ENCODE measurements at places on chromosomes 5 and 9.

DNA sequence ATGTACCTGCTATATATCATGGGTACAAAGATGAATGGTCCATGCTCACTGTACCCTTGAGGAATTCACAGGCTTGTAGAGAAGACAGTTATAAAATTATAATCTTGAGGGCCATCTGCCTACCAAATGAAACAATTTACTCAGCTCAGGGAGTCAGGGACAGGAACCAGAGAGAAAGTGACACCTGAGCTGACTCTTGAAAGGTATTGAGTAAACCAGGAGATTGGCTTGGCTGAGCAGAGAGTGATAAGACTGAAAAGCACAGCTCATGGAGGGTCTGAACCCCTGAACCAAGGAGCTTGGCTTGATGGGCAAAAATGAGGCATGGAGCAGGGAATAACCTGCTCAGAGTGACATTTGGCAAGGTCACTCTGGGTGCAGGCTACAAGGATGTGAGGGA lies 147.3 kb downstream of the FAM114A2 start:
- no peak for DNase-seq

DNA sequence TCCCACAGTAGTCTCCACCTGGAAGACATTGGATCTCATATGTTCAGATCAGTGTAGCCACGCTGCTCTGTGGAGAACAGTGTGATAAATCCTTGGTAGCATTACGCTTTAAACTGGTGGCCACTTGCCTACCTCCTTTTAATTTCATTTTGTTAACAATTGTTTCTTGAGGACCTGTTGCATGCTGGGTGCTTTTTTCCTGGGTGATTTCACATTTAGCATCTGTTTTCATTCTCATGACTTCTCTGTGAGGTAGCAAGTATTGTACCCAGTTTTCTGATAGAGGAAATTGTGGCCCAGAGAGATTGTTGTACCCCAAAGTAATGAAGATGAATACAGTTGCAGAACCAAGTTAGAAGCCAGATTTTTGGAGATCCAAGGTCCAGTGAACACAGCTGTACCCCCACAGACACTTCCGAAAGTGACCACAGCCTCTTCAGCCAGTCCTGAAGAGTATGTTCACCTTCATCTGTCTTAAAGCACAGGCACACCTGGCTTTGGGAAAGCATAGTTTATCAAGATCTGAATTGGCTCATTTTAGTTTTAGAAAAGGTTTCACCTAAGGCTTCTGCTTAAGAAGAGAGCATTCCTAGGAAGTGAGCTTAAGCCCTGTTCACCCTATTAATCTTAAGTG lies 75.2 kb downstream of the F2RL2 start:
- DNase-seq: no peak

GRCh38 chr5:137710086-137710485 lies 25.8 kb downstream of the KLHL3 start:
- no peak for DNase-seq

GRCh38 chr5:73382401-73382740 lies 66.2 kb downstream of the FOXD1 start:
- DNase-seq: no peak

DNA sequence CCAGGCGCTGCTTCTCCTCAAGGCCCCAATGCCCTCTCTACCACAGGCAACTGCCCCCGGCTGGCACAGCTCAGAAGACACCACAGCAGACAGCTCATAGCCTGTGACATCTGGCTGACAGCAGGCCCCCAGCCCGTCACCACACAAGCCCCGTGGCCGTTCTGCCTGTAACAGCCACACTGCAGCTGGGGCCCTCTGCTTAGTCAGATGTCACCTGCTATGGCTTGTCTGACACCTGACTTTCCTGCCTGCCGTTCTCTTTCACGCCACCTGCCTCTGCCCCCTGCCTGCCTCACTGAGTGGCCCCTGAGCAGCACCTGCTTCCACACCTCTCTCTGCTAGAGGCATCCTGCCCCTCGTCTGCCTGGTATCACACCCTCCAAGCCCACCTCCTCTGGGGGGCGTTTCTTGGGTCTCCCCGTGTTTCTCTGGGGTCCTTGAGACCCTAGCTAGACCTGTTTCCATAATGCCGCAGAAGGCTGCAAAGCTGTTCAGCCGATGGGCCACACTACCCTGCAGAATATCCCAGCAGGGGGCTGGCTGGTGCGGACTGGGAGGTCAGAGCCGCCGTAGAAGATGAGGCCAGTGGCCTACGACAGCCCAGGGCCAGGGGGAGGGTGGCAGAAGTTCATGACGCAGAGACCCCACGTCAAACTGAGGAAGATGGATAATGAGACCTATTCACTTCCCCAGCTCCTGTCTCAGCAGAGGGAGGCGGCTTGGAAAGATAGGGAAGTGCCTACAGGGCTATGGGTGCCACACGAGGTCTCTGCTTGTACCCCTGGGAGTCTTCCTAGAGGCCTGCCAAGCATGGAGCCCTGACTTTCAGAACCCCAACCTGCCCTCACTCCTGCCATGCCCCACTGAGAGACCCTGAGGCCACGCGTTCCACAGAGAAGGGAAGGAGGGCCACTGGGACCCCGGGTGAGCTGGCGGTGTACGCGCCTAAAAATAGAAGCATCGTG lies 95.1 kb downstream of the ZNF354C start:
- no peak for DNase-seq

GRCh38 chr5:95274011-95274410 lies 10.9 kb downstream of the MCTP1 start:
- no peak for DNase-seq

GRCh38 chr5:79699763-79700400 lies 10.2 kb downstream of the CMYA5 start:
- DNase-seq: no peak

- DNase-seq: no peak
Observed at GRCh38 chr5:170341545-170341944, 44.0 kb upstream of the LCP2 start.

DNA sequence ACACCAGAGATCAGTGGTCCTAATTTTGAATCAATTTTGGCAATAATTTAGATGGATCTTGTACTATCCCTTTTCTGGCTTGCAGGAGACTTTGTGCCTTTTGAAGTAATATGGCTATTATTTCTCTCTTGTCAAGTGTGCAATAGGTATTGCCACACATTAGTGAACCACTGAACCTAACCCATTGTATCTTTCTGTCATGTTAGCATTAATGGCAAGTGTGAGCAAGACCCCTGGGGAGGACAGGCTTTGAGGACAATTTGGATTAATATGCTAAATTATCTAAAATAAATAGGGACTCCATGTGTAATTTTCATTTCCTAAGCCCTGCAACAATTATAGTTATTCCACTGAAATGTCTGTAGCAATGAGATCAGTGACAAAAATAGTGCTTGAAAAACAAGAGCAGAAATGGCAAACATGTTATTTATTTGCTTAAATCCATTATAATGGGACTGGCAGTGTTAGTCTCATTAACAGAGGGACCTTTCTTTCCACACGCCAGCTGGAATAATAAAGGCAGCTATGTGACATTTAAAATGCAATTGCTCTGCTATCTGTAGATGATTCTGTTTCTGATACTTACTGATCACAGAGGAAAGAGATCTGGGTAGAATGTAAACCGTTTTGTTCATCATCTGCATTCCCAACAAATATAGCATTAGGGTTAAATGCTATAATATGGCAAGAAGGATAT lies 753.3 kb upstream of the ZNF608 start:
- DNase-seq: no peak

GRCh38 chr5:40361378-40361777 lies 318.3 kb upstream of the PTGER4 start:
- no peak for DNase-seq

DNA sequence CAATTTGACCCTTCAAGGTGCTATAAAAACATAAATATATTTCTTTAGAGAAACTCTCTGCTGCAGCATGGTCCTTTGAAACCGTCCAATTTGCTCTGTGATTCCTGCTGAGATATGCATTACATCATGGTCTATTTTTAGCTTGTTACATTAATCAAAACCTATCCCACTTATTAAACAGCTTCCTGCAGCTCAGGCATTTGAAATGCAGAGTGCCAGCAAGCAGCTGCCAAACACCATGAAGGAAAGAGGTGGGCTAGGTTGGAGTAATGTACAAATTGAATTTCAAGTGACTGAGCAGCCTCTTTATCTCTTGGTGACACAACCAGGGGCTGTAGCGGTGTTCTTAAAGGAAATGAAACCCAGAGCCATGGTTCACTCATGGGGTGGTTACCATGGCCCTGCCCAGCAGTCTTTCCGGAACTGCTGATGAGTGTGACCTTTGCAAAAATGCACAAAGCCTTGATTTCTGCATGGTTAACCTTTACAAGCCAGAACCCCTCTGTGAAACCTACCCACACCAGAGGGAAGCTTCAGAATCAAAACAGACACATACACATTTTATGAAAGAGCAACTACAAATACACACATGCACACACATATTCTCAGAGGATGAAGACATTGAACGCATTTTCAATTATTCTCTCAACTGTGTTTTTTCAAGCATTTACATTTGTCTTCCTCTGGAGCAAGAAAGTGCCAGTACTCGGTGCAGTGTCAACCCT lies 155.8 kb upstream of the ZNF608 start:
- DNase-seq: no peak

- no peak for DNase-seq
Observed at GRCh38 chr9:113416149-113416721, 5.7 kb downstream of the C9orf43 start.

DNA sequence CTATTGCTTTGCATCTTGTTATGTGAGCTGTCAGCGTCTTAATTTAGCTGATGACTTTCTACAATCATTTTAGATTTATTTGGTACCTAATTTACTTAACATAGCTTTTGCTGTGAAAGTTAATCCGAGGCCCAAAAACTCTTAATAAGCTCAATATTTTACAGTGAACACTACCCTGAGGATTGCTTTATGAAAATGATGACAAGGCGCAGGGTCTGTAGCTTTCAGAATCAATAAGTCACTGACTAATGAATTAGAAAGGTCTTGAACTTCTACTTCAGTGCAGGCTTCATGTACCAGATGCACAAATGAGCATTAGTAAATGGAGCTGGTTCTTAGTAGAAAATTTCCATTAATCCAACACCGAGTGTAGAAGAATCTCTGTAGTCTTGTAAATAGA lies 81.4 kb upstream of the ZNF366 start:
- DNase-seq: no peak

DNA sequence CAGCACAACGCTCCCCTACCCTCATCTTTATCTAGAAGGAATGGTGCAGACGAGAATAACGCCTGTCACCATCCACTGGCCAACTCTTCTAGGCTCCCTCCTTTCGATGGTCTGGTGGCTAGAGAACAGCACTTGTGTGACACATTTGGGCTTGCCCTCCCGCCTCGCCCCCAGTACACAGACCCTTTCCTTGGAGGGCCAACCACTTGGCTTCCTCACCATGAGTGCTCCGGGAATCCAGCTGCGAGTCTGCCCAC lies 1.4 kb downstream of the GNAQ start:
- DNase-seq: no peak

DNA sequence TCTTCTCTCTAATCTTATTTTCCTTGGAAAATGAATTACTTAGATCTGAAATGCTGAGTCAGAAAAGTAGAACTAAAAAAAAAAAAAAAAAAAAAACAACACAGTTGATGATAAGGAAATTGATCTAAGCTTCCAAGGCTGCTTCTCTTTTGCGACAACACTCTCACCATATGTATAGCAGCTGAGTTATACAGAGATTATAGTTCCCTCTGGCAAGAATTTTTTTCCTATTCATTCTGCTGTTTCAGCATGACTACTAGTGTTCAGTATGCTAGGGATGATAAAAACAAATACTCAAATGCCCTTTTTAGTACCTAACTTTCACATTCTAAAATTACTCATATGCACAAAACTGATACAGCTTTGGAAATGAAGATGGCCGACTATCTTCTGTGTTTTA lies 267.3 kb downstream of the MLLT3 start:
- no peak for DNase-seq

DNA sequence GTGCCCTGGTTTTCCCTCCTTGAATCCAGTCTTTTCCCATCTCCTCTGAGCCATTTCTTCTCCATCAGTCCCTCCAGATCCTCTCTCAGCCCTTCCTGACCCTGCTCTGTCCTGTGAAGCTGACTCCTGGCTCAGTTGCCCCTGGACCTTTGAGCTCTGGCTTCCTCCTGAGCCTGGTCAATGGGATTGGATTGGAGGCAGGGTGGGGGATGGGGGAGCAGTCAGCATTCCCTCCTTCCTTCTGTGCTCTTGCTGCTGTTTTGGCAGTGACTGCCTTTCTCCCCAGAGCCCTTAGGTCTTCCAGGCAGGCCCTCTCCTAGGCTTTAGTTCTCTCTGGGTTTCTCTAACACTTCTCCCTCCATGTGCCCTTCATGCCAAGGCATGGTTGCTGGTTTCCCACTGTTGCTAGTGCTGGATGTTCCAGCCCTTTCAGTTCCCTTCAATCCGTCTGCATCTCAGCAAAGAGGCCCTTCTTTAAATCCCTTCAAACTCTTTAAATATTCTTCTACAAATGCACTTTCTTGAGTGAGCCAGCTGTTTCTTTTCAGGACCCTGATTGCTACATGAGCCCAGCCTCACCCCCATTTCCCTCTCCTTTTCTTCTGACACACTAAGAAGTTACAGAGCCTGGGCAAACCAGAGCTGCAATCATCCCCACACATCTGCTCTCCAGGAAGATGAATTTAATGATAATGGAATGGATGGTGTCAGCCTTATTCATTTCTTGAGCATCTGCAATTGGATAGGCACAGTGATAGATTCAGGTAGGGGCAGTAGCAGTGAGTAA lies 2.2 kb downstream of the TNFSF15 start:
- no peak for DNase-seq

- no peak for DNase-seq
Observed at GRCh38 chr9:137299203-137299565, 2.9 kb downstream of the NRARP start.

DNA sequence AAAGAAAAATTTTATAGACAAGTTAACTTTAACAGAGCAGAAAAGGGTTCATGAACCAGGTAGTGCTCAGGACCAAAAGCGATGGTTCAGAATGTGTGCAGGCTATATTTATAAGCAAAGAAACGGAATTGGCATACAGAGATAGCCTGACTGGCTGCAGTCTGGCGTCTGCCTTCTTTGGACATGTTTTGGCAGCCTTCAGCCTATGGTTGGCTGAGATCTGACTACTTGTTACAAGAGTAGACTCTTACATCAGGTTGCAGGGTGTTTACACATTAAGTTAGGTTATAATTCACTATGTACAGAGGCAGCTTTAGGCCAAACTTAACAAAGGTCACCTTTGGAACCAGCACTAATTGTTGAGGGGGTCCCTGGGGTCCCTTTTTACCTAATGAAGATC lies 7.0 kb downstream of the NOP16 start:
- DNase-seq: no peak

- no peak for DNase-seq
Observed at GRCh38 chr9:82679472-82679871, 383.5 kb downstream of the RASEF start.

GRCh38 chr9:12790883-12791282 lies 16.1 kb downstream of the LURAP1L start:
- no peak for DNase-seq

DNA sequence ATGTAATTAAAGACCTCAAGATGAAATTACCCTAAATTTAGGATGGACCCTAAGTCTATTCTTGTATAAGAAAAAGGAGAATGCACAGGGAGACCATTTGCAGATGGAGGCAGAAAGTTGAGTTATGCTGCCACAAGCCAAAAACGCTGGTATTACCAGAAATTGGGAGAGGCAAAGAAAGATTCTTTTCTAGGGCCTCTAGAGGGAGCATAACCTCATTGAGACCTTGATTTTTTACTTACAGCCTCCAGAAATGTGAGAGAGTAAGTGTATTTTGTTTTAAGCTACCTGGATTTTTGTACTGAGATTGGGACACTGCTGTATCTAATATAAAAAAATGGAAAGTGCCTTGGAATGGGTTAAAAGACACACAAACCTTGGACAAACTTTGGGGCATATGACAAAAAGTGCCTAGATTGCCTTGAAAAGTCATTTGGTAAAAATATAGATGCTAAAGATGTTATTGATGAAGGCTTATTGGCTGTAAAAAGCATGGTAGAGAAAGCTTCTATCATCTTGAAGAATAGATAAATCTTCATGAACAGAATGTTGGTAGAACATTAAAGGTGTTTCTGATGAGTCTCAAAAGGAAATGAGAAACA lies 174.7 kb upstream of the PRDM9 start:
- no peak for DNase-seq
